Naive thymus-derived CD4-positive, alpha-beta T cell (primary cell): ENCODE measurements at places on chromosomes 6 and 20.

GRCh38 chr6:9982215-9982614 is 432.7 kb downstream of the TFAP2A start:
- DNase-seq: no peak

- no peak for DNase-seq
Observed at GRCh38 chr20:33828967-33829560, 17.9 kb downstream of the CHMP4B start.

DNA sequence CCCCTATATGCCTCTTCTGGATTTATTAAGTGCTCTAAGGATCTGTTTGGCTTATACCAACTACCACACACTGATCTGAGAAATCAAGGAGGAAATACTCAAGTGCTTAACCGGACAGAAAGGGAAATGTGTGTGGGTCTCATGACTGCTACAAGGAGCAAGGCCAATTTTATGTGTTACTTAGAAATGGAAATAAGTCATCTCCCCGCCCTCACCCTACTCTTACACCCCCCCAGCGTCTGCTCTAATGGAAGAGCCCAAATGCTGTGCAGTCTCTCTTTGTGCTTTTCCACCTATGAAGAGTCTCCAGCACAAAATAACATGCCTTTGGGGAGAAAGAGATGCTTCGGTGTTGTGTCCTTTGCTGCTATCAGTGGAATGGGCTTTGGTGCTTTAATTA is 428.8 kb upstream of the ARID1B start:
- DNase-seq: no peak

DNA sequence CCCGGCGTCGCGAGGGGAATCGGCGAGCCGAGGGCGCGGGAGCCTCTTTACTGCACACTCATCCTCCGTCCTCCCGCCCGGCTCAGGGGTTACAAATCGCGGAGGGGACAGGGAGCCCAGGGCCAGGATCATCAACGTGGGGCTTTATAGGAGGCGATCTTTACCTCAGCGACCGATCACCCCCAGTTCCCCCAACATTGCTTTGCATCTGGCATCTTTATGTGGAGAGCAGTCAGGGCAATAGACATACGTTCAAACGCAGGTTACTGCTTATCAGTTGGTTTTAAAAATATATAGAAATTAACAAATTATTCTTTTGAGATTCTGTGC is 634 bp downstream of the HSF2 start:
- DNase-seq: no peak

DNA sequence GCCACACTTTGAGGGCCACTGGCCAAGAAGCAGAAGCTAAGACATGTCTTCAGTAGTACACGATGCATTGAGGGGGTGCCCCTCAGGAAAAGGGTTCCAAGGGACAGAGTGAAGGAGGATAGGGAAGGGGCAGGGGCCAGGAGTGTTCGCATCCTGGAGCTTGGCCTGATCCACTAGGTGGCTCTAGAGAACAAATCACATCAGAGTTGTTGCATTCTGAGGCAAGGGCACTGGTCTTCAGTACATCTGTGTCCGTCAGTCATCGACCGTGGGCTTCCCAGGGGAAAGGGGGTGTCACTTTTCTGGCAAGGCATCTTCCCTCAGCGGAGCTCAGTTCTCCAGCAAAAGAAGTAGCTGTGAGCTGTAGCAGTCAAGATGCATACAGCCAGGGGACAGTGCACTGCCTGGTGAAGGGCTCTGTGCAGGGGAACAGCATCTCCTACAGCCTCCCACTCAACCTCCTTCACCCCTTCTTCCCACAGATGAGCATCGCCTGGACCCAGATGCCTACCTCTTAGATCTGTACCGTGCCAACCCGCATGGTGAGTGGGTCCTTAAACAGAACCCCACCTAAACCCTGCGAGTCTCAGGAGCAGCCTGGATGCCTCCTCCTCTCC is 47.8 kb downstream of the ARHGAP40 start:
- no peak for DNase-seq

GRCh38 chr6:111837641-111838500 is 35.4 kb downstream of the FYN start:
- DNase-seq: no peak

- DNase-seq: no peak
Observed at GRCh38 chr6:24493945-24494820, 586 bp upstream of the ALDH5A1 start.

GRCh38 chr20:41989935-41990635 is 371.9 kb upstream of the CHD6 start:
- no peak for DNase-seq

DNA sequence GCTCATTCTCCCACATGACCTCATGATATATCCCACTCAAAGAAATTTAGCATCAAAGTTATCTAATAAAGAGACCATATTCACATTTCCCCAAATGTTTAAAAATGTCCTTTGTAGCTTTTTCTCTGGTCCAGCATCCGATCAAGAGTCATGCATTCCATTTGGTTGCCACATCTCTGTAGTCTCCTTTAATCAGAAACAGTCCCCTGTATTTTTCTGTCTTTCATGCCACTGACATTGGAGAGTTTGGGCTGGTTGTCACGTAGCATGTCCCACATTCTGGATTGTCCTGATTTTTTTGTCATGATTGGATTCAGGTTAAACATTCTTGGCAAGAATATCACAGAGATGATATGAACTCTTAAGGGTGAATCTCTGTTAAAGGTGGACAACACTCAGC is 55.7 kb downstream of the SNX5 start:
- no peak for DNase-seq

DNA sequence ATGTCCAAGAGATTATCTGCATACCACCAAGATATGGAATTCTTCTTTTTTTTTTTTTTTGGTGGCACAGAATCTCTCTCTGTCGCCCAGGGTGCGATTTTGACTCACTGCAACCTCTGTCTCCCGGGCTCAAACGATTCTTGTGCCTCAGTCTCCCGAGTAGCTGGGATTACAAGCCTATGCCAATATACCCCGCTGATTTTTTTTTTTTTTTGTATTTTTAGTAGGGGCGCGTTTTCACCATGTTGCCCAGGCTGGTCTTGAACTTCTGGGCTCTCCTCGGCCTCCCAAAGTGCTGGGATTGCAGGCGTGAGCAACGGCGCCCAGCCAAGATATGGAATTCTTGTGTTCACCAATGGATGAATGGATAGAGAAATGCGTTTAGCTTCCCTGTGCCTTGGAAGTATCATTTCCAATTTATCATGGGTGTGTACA is 31.0 kb downstream of the POM121L2 start:
- DNase-seq: no peak

DNA sequence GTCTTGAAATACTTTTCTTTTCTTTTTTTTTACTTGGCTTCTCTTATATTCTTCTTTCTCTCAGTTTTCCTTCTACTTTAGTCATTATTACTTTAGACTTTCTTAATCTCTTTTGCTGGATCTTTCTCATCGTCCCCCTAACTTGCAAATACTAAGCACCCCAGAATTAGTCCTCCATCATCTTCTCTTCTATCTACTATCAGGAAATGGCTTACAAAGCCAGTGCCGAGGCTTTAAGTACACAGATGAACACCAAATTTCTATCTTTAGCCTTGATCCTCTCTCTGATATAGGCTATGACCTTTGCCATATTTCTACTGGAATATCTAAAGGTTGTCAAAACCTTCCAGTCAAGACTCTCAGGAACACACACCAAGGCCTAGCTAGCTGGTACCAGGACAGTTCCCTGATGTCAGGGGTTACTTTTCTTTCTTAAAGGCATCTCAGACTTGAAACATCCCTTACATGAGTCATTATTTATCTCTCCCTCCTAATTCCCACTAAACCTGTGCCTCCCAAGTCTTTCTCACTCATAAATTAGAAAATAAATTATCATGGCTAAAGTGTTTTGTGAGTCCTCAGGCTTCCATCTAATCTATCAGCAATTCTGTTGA is 278.6 kb upstream of the TCF21 start:
- no peak for DNase-seq

GRCh38 chr6:131101911-131102680 is 33.2 kb upstream of the AKAP7 start:
- DNase-seq: no peak

DNA sequence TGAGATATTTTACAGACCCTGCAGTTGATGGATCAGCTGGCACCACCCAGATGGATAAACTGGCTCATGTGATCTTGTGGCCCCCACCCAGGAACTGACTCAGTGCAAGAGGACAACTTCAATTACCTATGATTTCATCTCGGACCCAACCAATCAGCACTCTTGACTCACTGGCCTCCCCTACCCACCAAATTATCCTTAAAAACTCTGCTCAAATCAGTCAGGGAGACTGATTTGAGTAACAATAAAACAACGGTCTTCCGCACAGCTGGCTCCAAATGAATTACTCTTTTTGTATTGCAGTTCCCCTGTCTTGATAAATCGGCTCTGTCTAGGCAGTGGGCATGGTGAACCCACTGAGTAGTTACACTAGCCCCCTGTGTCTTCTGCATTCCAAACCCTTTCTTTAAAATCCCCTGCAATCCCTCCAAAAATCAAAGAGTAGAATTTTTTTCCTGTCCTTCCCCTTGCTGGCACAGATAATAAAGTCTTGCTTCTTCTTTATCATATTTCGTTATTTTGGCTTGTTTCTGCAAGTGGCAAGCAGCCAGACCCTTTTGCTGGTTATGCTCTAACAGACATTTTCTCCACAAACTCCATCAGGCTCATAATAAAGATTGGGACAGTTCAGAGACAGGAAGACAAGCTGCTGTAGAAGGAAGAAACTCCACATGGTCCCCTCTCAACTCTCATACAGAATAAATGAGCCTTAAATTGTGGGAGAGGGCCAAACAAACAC is 48.3 kb downstream of the OR2B6 start:
- no peak for DNase-seq

- no peak for DNase-seq
Observed at GRCh38 chr20:38937000-38937399, 10.8 kb downstream of the FAM83D start.
